Activated T-helper 1 cell treated with Interleukin-2 at 50 U/mL for 16 hours (primary cell): ENCODE measurements at places on chromosomes 1 and 21.

DNA sequence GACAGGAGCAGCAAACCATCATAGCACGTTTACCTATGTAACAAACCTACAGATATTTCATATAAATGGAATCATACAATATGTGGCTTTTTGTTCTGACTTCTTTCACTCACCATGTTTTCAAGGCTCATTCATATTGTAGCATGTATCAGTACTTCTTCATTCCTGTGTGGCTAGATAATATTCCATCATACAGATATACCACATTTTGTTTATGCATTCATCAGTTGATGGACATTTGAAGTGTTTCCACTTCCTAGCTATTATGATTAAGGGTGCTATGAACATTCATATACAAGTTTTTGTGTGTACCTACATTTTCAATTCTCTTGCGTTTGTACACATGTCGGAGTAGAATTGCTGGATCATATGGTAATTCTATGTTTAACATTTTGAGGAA is 90.1 kb downstream of the CDC42BPA start:
- no peak for DNase-seq

- no peak for DNase-seq
Observed at GRCh38 chr1:164772635-164773034, 213.7 kb downstream of the PBX1 start.

GRCh38 chr1:221788466-221788865 is 46.6 kb upstream of the DUSP10 start:
- DNase-seq = no peak

GRCh38 chr21:29873908-29874307 is 65.9 kb downstream of the GRIK1 start:
- DNase-seq = no peak

- no peak for DNase-seq
Observed at GRCh38 chr1:189769448-189769847, 708.2 kb downstream of the BRINP3 start.

DNA sequence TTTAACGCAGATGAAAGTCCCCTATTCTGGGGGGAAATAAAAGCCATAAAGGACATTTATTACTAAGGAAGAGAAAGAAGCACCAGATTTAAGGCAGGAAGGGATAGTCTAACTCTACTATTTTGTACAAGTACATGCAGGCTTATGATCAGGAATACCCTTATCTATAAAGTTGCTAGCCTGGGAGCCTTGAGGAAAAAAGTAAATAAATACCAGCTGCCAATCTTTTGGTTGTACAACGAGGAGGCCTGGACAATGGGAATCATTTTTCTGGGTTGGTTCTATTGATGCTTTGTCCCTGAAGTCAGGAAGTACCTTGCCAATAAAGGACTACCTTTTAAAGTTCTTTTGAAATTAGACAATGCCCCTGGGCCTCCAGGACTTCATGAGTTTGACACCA is 367.8 kb downstream of the LMO4 start:
- DNase-seq = no peak

DNA sequence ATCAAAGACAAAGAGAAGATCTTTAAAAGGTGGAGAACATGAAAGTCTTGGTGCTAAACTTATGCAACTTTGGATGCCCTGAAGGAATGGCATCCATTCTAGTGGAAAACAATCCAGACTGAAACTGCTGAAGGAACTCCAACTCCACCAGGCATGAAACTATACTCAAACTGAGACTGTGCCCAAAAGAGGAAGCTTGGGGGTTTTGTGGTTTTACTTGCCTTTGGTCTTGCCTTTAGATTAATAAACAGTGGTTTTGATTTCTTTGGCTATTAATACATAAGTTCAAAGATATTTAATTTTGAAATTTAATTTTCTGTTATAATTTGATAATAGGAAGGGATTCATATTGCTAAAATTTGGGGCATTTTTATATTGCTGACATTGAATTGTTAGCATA is 17.4 kb upstream of the SLC30A10 start:
- DNase-seq = no peak

- no peak for DNase-seq
Observed at GRCh38 chr1:91026777-91027176, 4.9 kb upstream of the ZNF644 start.

DNA sequence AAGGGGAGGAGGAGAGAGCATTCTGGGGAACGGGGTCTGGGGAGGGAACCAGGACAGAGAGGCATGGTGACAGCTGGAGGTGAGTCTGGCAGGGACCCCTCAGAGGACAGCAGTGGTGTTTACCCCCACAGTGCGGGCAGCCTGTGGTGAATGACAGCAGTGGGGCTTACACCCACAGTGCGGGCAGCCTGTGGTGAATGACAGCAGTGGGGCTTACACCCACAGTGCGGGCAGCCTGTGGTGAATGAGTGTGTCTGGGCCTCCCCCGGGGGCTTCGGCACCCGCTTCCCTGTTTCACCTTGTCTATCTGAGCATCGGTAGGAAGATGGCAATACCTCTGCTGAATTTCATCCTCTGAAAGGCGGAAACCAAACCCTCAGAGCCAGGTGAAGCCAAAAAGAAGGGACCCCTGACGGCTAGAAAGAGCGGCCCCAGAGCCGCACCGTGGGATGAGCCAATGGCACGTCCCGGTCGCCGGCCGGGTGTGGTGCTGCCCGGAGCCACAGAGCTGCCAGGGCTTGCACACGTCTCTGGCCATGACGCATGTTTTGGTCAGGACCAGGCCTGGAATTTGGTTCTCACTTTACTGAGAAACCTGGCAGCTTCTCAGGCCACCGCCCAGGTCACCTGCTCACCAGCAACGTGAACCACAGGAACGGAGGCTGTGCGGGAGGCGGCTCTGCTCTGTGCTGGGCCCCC is 54.1 kb downstream of the SIK1 start:
- no peak for DNase-seq

DNA sequence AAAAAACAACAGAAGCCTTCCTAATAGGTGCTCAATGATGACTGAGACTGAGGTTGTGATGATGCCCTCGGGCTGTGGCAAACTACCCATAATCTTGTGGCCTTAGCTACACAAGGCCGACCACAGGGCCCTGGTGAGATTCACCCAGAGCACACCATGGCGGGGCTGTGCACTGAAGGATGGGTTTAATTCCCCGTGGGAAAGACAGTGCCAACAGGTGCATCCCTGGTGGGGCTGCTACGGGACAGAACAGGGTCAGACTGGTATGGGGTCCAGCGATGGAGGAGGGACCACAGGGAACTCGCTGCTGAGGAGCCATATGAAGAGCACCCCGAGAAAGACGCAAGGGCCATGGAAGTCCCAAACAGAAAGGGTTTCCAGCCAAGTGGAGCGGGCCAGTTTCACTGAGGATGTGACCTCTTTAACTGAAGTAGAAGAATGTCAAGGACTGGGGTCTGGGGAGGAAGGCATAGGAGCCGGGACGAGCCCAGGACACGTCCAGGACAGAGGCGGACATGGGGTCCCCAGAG is 21.3 kb downstream of the PRDM15 start:
- no peak for DNase-seq

- no peak for DNase-seq
Observed at GRCh38 chr1:920521-920920, 3.2 kb upstream of the SAMD11 start.

DNA sequence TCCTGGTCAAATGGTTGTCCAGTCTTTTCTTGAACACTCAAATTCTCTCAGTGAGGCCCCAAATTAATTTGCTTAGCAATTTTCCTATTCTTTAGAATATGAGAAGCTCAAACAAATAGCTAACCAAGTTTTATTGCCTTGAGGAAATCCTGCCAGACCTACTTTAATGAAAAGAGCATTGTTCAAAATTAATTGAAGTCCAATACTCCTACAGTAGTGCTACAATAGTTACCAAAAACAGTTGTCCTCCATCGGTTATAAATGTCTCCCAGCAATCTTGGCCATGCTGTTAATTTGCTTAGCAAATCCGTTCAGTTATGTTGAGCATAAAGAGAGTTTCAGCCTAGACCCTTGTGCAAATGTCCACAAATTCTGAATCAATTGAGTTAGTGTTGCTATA is 112.9 kb downstream of the MAB21L3 start:
- no peak for DNase-seq

GRCh38 chr1:173865468-173866164 is 2.2 kb downstream of the GAS5 start:
- no peak for DNase-seq

DNA sequence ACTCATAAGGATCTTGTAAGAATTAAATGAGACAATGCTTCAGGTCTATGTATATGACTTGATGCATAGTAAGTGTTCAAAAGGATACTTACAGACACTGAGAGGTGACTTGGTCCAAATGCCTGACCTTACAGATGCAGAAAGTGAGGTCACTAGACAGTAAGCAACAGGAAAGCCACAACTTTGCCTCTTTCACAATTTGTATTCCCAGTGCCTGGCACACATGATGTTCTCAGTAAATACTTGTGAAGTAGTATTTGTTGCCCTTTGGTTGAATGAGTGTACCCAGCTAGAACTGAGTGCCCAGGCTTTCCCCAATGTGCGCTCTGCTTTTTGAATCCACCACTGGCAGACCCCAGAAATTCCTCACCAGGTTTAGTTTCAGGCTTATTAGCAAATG is 105.1 kb downstream of the BEND5 start:
- DNase-seq = no peak

DNA sequence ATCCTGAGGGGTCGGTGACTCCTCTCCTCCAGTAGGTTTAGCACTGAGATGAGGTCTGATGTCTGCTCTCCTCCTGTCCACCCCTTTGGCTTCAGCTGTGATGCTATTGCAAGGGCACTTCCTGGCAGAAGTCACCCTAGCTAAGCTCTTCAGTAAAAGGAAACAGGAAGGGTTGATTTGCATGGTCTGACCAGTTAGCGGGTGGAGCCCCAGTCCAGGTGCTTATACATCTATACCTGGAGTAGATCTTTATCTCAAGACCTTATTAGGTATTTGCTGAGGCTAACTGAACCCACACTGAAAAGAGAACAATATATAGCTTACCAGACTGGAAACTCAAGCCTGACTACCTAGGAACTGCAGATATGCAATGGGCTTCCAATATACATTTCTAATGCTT is 28.9 kb upstream of the NFASC start:
- no peak for DNase-seq

DNA sequence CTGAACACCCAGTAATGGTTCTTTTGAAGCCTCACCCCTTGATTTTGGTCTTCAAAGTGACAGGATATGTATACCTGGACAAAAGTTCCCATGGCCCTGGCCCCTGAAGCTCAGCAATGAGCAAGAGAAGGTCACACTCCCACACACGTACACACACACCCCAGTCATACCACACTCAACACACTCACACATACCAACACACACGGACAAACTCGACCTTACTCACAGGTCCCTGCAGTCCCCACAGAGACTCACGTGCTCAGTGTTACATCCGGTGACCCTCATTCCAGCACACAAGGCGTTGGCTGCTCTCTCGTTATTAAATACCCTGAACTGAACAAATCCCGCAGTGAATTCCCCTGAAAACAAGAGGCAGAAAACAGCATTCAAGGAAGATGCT is 5.9 kb downstream of the ITLN1 start:
- no peak for DNase-seq

DNA sequence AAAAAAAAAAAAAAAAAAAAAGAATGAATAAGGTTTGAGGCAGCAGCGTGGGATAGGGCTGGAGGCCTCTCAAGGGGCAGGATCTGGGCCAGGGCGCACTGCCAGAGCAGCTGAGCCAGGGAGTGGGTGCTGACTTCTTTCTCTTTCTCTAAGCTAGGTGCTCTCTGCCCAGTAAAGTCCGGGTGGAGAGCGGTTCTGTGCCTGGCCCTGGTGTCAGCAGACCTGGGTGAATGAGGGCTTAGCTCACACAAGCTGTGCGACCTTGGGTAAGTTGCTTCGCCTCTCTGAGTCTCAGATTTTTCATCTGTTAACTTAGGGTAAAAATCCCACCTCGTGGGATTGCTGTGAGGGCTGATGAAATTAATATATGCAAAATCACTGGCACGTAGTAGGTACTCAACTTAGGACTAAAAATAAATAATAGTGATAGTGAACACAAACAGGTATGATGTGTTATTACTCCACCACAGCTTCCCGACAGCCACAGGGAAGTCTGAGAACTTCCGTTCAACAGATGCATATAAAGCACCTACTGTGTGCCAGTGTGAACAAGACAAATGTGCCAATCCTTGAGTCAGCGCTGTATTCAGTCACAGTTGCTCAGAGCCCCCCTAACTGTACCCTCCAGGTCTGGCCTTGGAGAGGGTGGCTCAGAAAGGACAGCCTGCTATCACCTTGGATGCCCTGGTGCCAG is 2.0 kb upstream of the FAM131C start:
- no peak for DNase-seq

- DNase-seq = no peak
Observed at GRCh38 chr1:69862906-69863305, 295.2 kb downstream of the LRRC7 start.

DNA sequence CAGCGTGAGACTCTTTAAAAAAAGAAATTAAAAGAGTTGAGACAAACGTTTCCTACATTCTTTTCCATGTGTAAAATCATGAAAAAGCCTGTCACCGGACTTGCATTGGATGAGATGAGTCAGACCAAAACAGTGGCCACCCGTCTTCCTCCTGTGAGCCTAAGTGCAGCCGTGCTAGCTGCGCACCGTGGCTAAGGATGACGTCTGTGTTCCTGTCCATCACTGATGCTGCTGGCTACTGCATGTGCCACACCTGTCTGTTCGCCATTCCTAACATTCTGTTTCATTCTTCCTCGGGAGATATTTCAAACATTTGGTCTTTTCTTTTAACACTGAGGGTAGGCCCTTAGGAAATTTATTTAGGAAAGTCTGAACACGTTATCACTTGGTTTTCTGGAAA is 31.2 kb downstream of the IFNAR1 start:
- no peak for DNase-seq

GRCh38 chr21:44759628-44760285 is 41.9 kb downstream of the UBE2G2 start:
- no peak for DNase-seq

DNA sequence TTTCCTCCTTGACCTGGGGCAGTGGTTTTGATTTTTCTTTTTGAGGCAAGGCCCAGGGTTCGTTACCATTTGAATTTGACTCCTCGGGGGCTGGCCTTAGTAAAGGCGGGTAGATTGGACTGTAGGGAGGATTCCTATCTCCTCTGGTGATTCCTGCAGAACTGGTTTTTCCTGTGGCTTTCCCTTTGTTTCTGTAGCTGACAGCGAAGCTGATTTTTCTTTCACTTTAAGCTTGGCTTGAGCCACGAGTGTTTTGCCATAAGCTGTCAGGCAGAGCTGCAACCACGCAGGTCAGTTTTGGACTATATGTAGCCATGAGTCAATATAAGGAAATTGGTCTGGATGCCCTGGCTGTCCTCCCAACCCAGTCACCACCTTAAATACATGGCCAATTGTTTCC is 28.7 kb upstream of the KCNJ15 start:
- DNase-seq = no peak

DNA sequence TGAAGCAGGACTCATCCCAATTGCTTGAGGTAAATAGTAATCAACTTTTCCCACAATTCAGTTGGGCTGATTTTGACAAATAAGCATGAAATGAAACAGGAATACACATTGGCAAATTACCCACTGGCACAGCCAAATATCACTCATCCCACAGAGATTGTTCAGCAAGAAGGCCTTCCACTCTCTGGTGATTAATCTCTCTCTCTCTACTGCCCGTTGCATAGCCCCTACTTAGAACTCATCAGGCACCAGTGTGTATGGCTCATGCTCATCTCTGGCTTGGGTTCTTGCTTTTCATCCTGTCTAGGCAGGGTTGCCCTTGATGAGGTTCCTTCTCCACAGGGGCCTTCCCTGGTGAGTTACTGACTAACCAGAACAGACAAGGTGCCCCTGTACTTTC is 1.1 kb downstream of the BSDC1 start:
- no peak for DNase-seq

- no peak for DNase-seq
Observed at GRCh38 chr21:42107177-42107880, 36.2 kb downstream of the UMODL1 start.

- DNase-seq = no peak
Observed at GRCh38 chr1:65230731-65231481, 78.4 kb upstream of the DNAJC6 start.

GRCh38 chr1:29230204-29230552 is 556 bp downstream of the MECR start:
- no peak for DNase-seq
